ENCODE measurements at places on chromosomes 1 and 21. TPM values are rescaled to one million over a fixed set of nuclear protein-coding genes. Genes with fewer than 3 reads are reported as not detected.

Gene BRDT
- total RNA-seq = not detected

Gene ECM1
- total RNA-seq = 2.3 TPM

GRCh38 chr1:111895017-111895416, 94.5 kb downstream of the KCND3 start:
- DNase-seq = no peak
- H3K27me3 ChIP-seq = no peaks in the 10 kb centered on the region
- no peaks in the 10 kb centered on the region for H3K4me1 ChIP-seq
- no peaks in the 10 kb centered on the region for H3K36me3 ChIP-seq
- no peak overlapping the region for H3K4me3 ChIP-seq
- H3K27ac ChIP-seq = no peak overlapping the region

DNA sequence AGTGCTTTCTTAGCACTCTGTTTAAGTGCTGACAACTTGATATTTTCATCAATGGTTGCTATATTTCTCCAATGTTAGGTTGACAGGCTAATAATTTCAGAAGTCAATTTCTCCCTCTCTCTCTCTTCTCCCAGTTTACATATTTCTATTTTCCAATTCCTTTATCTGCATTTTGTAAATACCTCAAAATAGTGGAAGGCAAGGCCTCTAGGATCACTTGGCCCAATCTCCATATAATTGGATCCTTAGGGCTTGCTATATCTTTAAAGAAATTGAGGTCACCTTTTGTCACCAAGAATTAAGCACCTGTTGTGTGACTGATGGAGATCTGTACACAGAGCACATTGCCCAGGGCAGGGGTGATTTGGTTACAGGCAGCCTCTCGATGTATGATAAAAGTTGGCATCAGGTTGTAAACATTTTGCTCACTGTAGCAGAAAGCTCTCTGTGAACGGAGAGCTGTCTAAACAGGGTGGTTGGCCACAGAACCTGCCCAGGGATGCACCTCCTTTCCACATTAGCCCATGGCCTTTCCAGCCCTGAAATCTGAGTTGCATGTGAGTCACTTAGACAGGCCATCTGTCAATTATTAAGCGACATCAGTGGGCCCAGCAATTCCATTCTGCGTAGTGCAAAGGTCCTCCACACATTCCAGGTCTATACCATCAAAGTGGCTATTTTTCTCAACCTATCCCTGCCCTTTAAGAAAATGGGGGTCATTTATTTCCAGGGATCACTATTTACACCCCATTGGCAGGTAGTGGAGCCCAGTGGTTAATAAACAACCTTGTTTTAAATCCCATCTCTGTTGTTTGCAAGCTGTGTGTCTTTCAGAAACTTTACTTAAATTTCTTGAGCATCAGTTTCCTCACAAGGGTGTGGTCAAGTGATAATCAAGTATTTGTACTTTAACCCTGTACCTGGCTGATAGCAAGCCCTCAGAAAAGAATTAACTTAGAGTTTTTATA, 29.1 kb upstream of the IRF2BP2 start:
- peak overlapping the region; percentile 70 for H3K27ac ChIP-seq
- no peaks in the 10 kb centered on the region for H3K36me3 ChIP-seq
- DNase-seq = peak; percentile 67
- peaks cover 44% of the 10 kb centered on the region for H3K4me1 ChIP-seq

GRCh38 chr1:70465911-70466310, 54.8 kb downstream of the CTH start:
- H3K27me3 ChIP-seq = no peaks in the 10 kb centered on the region
- no peak overlapping the region for H3K27ac ChIP-seq

Data from pancreas (tissue), 10 donors.